ENCODE measurements at places on chromosomes 7 and 10.

DNA sequence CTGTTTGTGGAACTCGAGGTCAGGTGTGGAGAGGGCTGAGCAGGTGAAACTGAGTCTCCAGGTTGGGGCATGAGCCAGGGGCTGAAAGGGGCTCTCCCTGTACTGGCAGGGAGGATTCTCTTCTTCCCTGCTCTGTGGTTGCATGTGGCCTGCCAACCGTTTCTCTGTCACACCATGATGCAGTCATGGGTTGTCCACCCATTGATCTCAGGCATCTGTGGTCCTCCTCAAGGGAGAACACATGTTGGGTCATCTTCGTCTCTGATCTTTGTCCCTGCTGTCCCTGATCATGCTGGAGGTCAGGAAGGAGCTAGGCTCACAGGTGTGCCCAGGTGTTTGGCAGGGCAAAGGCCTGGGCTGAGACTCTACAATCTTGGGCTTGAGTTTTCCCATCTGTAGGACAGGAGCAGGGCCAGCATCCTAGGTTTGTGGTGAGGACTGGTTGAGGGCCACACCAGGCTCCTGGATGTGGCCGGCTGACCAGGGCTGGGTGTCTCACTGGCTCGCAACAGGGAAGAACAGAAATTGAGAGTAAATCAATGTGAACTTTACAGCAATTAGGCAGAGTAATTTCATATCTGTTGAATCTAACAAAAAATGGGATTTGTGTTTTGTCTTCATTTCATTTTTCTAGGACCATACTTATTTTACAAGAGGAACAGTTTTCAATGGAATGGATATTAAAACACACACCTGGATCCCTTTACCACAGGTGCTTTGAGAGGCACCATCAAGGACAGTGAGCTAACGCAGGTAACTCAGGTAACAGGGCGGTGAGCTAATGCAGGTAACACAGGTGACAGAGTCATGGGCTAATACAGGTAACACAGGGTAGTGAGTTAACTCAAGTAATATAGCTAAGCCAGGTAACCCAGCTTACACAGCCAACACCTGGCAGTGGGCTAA is 58.5 kb upstream of the IGFBP3 start:
- no peak for DNase-seq

DNA sequence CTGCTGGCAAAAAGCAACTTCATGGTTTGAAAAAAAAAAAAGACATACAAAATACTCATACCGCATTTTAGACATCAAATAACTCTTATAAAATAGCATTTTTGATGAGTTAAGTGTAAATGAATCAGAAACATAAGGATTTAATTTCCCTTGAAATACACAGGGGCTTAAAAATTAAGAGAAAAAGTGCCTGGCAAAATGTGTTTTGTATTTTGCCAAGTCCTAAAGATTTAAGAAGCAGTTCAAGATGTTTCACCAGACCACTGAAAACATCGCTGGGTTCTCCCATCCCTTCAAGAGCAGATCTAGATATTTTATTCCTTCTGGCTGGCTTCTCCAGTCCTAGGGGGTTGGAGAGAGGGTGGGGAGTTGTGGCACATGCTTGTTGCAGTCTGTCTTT is 396.4 kb downstream of the INHBA start:
- no peak for DNase-seq

GRCh38 chr7:96410126-96410839 is 88.4 kb upstream of the SLC25A13 start:
- no peak for DNase-seq

DNA sequence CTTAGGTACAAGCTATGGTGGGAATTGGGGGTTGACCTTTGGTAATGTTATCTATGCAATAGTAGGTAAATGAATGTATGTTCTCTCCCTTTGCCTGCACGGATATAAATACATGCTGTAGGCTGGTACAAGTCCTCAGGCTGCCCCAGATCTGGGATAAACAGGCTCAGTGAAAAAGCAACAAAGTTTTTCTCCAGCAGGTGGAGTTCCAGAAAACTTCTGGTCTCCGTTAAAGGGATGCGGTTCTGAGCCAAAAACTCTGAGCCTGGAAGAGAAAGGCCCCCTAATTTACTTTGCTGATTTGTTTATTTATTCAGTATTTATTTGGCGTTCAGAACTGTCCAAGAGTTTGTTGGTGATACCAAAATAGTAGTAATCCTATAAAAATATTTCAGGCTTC is 204.7 kb downstream of the ADRA2A start:
- DNase-seq = no peak

- DNase-seq = no peak
Observed at GRCh38 chr7:18648849-18649758, 153.6 kb downstream of the HDAC9 start.

DNA sequence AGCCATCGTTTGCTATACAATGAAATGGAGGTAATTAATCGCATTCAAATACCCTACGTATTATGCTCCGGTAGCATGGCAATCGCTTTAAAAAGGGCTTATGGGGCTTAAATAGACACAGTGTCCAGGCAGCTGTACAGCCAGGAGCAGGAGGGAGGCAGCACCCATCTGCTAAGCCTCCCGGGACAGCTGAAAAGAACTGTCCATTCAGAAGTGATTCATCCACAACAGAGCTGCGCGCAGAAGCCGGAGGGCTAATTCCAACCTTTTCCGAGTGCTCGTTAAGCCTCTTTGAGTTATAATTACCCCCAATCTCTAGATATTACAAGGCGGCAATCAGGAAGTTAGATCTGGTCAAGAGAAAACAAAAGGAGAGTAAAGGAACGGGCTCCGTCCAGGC is 58.3 kb downstream of the DPYSL4 start:
- no peak for DNase-seq

- DNase-seq = no peak
Observed at GRCh38 chr10:60293581-60294175, 96.0 kb downstream of the ANK3 start.

DNA sequence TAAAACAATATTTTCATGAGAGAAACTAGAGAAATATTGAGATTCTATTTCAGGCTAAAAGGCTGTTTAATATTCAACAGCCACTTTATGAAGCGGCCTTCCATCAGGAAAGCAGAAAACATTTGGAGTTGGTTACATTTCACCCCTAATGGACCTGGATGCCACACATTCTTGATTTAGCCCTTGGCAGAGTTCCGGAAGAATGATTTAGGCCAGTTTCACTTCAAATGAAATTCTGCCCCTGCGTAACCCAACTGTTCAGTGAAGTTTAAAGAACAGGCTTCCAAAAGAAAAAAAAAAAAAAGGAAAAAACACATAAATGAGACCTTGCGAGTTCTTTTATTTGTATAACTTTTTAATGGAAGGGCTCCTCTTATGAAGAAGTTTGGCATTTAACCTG is 239.2 kb upstream of the AKR1E2 start:
- no peak for DNase-seq

- DNase-seq = no peak
Observed at GRCh38 chr10:91054325-91054724, 133.4 kb upstream of the ANKRD1 start.

DNA sequence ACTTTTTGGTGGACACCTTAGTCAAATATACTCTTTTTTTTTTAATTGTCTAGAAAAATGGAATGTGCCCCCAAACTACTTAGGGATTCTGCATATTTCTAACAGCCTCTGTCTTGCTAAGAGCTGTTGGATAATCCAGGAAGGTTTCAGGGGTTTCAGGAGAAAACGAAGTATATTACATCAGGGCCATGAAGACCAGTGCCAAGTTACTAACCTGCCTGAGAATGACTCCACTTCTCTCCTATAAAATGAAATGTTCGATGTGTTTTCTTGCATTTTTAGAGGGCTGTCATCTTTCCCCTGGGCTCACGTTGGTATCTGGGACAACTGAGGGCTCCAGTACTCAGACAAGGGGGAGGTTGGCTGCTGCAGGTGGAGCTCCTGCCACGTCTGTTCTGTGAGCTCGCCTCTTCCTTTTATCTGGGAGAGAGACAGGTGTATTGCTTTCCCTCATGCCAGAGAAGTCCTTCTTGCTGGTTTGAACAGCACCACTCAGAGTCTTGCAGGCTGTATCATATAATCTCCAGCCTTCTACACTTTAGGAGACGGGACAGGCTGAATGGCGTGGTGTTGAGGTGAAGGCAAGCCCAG is 71.3 kb downstream of the CAMK1D start:
- no peak for DNase-seq

- DNase-seq = no peak
Observed at GRCh38 chr7:123431075-123431614, 103.2 kb downstream of the IQUB start.

- DNase-seq = no peak
Observed at GRCh38 chr10:28906011-28906411, 228.7 kb downstream of the BAMBI start.

GRCh38 chr10:412109-412508 is 276.9 kb downstream of the ZMYND11 start:
- DNase-seq = no peak

GRCh38 chr10:2949948-2950354 is 117.4 kb upstream of the PFKP start:
- DNase-seq = no peak

DNA sequence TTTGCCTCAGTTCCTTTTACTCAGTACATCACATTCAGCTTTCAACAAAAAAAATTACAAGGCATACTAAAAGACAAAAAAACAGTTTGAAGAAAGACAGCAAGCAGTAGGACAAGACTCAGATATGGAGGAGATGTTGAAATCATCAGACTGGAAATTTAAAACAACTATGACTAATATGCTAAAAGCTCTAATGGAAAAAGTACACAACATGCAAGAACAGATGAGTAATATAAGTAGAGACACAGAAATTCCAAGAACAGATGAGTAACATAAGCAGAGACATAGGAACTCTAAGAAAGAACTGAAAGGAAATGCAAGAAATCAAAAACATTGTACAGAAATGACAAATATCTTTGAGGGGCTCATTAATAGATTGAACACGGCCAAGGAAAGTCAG is 402.6 kb downstream of the NEBL start:
- DNase-seq = no peak

DNA sequence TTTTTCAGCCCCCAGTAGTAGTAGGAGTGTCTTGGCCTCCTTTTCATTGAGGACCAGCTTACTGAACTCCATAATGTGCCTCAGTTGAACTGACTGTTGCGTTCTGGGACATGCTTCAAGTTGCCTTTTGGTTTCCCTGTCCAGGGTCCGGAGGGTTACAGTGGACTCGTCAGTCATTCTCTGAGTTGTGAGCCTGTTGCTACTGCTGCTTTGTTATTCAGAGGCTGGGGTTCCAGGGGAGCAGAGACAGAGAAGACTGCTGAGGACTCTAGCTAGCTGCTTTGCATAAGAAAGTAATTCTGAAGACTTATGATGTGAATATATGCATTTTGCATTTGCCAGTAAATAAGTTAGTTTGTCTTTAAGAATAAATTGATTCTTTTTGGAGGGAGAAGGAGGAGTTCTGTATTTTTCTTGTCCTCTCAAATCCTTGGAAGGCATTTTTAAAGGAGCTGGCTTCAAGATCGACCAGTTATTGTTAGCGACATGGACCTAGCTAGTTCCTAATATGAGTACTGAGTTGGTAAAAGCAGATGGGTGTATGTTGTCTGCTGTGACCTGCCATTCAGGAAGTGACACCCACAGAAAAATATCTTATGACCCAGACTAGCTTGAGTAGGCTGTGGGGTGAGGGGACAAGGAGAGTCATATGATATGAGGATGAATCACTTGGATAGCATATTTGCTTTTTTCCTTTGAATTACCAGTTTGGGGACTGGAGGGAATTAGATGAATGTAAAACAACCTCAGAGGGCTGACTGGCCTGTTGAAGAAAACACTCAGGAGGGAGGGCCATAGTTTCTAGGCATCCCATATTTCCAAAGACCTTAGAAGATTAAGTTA is 8.3 kb downstream of the PI4K2A start:
- DNase-seq = peak; percentile 19

DNA sequence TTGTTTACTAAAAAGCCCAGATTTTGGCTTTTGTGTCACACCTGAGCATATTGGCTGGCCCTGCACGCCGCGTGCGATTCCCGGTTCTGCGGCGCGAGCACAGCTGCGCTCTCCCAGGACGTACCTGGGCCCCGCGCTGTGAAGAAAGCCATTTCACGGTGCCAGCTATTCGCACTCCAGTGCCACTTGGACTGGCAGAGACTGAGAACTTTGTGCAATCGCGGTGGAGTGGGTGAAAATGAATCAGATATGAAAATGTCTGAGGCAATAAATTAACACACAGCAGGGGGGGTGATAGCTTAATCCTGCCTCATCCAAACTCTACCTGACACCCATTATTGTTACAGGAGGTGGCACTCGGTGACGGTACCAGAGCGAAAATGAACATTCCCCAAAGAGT is 330.1 kb upstream of the MGMT start:
- DNase-seq = no peak

GRCh38 chr10:78351809-78352208 is 318.1 kb downstream of the RPS24 start:
- no peak for DNase-seq

DNA sequence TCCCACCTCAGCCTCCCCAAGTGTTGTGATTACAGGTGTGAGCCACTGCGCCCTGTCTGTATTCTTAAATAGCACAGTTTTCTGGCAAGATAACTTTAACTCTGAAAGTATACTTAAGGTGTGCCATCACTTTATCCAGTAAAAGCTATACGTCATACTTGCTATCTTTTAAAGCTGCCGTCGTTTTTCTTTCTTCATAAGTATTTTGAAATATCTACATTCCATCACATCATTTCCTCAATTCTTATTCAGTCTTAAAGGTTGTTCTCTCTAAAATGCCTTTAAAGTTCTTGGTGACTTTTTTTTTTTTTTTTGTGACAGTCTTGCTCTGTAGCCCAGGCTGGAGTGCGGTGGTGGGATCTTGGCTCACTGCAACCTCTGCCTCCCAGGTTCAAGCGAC is 34.7 kb downstream of the PTPN12 start:
- DNase-seq = no peak

GRCh38 chr10:82914655-82915136 is 1039.7 kb downstream of the NRG3 start:
- no peak for DNase-seq

GRCh38 chr10:15181576-15182156 is 13.2 kb upstream of the NMT2 start:
- DNase-seq = no peak

- no peak for DNase-seq
Observed at GRCh38 chr7:44471436-44471835, 19.0 kb downstream of the NUDCD3 start.

- DNase-seq = no peak
Observed at GRCh38 chr10:124975977-124976514, 34.1 kb downstream of the ZRANB1 start.

DNA sequence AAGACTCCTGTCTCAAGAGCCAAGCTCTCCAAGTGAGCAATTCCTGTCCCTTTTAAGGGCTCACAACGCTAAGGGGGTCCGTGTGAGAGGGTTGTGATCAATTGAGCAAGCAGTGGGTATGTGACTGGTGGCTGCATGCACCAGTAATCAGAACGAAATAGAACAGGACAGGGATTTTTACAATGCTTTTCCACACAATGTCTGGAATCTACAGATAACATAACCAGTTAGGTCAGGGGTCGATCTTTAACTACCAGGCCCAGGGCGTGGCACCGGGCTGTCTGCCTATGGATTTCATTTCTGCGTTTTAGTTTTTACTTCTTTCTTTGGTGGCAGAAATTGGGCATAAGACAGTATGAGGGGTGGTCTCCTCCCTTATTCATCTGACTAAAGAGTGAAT is 54.9 kb upstream of the SP4 start:
- no peak for DNase-seq

- DNase-seq = no peak
Observed at GRCh38 chr7:22291977-22292376, 65.0 kb downstream of the RAPGEF5 start.

Data from activated CD8-positive, alpha-beta memory T cell treated with anti-CD3 and anti-CD28 coated beads, Interleukin-2, amount 50 U/mL, for 4 hours (primary cell).